Regular cardiac myocyte (primary cell): ENCODE measurements at places on chromosomes 3 and 15. TPM values are rescaled to one million over a fixed set of nuclear protein-coding genes. Genes with fewer than 3 reads are reported as not detected.

GREM1 gene
- 84.7 and 543 TPM in 2 replicates for total RNA-seq

DLL4 gene
- 0.28 and 0.38 TPM in 2 replicates for total RNA-seq

STRC gene
- total RNA-seq: 0.28 TPM in 1 of 2 replicates, not detected in the other

ISLR2 gene
- under 0.01 and 0.58 TPM in 2 replicates for total RNA-seq

VILL gene
- total RNA-seq: 2.5 and 5.4 TPM in 2 replicates

MUC20 gene
- 0.28 and 0.38 TPM in 2 replicates for total RNA-seq

SYNPR gene
- total RNA-seq: not detected in 2 replicates

VWA5B2 gene
- total RNA-seq: not detected in 2 replicates

KIF15 gene
- total RNA-seq: 3.1 and 19.0 TPM in 2 replicates

SAMD7 gene
- total RNA-seq: not detected in 2 replicates

TRPM1 gene
- total RNA-seq: under 0.01 TPM in 1 of 2 replicates, not detected in the other

ALPK3 gene
- total RNA-seq: 3.3 and 5.4 TPM in 2 replicates

COL6A5 gene
- not detected in 2 replicates for total RNA-seq

MKRN2OS gene
- total RNA-seq: not detected in 2 replicates

FAM219B gene
- total RNA-seq: 26.3 and 72.2 TPM in 2 replicates

COLQ gene
- total RNA-seq: under 0.01 and 0.28 TPM in 2 replicates

GOLGA8H gene
- under 0.01 and 0.28 TPM in 2 replicates for total RNA-seq
